NCI-H2081 (cell line): ENCODE measurements at places on chromosomes 5 and 9.

GRCh38 chr5:17190242-17190778, 27.1 kb upstream of the BASP1 start:
- DNase-seq, result peak; percentile 52

DNA sequence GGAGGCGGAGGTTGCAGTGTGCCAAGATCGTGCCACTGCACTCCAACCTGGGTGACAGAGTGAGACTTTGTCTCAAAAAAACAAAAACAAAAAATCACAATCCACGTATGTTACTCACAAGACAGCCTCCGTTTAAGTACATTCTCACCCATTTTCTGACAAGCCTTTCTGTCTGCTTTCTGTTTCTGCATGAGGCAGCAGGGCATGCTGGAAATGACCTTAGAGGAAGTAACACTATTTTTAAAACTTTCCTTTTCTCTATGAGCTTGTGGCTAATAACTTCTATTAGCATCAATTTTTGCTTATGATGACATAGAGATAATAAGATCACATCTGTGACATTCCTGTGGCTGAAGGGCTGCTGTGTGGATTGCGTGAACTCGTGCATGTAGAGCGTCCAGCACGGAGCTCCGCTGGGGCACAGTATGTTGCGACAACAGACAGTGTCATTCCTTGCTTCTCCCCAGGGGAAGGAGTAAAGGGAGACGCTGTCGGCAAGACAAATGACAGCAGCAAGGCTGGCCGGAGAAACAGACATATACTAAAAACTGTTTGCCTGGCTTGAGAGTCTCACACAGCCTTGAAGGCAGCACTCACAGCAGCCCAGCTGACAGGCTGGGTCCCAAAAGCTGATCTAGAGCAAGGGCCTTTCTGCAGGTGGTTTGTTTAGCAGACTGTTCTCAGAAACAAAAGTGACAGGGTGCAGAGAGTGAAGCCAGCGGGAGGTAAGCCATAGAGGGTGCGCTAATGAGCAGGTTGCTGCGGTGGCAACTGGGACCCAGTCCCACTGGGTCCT, 1.6 kb downstream of the BTNL3 start:
- DNase-seq, result no peak

GRCh38 chr9:3205421-3206095, 320.2 kb downstream of the RFX3 start:
- no peak for DNase-seq

DNA sequence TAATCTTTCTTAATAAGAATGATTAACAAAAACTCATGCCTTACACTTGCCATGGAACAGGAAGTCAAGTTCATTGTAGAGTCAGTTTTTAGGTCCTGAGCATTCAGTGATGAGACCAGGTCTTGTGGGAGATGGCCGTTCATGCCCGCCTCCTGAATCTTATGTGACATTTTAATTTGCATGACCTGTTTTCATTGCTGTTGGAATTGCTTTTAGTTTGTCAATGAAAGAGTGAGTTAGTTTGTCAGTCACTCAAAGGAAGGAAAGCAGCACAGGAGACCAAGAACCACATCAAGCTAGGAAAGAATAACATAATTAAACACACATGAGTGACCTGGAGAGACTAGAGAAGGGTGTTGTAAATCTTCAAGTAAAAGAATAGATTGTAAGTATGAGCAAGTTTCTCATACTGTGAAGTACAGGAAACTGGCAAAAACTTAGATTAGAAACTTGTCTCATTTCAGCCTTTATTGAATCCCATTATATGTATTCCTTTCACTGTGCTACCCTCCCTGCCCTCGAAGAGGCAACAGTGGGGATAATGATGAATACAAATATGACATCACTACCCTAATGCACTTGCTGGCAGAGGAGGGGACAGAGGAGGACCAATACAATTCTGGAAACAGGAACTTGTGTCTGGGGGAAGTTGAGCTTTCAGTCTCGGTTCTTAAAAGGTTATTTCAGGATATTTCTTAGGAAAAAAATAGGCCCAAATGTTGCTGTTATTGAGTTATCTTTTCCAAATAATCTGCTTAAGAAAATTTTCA, 64.3 kb upstream of the C6 start:
- no peak for DNase-seq

GRCh38 chr9:123216251-123216797, 52.1 kb downstream of the STRBP start:
- DNase-seq, result no peak

DNA sequence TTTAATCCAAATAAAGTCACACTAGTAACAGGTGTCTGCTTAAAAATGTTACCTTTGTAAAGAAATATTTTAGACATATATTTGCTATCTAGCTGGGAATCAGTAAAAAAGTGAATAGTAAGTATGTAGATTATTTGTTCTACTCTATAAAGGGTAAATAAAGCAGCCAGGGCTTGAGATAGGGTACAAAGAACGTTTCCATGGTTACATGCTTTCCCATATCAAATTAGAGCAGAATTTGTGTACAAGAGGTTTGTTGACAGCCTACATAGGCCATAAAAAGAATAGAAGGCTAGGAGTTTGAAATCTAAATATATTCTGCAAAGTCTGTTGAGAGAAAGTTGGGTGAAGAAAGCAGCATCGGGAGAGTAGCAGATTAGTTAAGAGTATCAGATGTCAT, 160.9 kb upstream of the POU5F2 start:
- DNase-seq, result peak; percentile 56

- DNase-seq, result no peak
Observed at GRCh38 chr5:134758176-134758503, 439 bp upstream of the DDX46 start.

- DNase-seq, result no peak
Observed at GRCh38 chr5:93924628-93925027, 183.2 kb upstream of the POU5F2 start.

- DNase-seq, result peak; percentile 34
Observed at GRCh38 chr5:88665750-88666215, 217.2 kb downstream of the MEF2C start.

GRCh38 chr9:105850852-105851500, 156.6 kb downstream of the TMEM38B start:
- no peak for DNase-seq

DNA sequence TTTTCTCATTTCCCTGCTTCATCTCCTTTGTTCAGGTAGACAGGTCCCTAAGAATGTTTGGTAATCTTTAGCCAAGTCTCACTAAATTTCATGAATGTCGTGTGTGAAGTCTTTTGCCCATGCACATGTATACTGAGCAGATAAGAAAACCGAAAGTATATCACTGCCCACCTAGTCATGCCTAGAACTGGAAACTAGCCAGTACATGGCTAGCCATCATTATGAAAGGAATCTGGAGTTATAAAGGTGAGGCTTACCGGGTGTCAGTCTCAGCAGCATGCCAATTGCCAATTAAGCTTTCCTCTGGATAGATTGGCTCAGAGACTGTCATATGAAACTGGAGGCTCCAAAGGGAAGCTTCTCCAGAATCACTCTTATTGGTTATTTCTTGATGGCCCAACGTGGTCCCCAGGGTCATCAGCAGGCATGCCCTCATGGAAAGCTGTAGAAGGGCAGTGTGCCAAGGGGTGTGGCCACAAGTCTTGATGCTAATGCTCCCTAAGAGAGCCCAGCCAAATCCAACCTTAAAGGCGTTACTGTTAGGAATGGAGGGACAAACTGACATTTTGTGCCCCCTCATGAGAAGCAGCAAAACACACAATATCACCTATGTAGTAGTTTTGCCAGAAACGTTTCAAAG, 307.3 kb upstream of the PIK3R1 start:
- no peak for DNase-seq

- no peak for DNase-seq
Observed at GRCh38 chr9:5510989-5511388, 658 bp downstream of the PDCD1LG2 start.

- peak; percentile 63 for DNase-seq
Observed at GRCh38 chr9:120619751-120620655, 40.0 kb upstream of the CDK5RAP2 start.

GRCh38 chr5:14155075-14155474, 11.9 kb downstream of the TRIO start:
- DNase-seq, result no peak

DNA sequence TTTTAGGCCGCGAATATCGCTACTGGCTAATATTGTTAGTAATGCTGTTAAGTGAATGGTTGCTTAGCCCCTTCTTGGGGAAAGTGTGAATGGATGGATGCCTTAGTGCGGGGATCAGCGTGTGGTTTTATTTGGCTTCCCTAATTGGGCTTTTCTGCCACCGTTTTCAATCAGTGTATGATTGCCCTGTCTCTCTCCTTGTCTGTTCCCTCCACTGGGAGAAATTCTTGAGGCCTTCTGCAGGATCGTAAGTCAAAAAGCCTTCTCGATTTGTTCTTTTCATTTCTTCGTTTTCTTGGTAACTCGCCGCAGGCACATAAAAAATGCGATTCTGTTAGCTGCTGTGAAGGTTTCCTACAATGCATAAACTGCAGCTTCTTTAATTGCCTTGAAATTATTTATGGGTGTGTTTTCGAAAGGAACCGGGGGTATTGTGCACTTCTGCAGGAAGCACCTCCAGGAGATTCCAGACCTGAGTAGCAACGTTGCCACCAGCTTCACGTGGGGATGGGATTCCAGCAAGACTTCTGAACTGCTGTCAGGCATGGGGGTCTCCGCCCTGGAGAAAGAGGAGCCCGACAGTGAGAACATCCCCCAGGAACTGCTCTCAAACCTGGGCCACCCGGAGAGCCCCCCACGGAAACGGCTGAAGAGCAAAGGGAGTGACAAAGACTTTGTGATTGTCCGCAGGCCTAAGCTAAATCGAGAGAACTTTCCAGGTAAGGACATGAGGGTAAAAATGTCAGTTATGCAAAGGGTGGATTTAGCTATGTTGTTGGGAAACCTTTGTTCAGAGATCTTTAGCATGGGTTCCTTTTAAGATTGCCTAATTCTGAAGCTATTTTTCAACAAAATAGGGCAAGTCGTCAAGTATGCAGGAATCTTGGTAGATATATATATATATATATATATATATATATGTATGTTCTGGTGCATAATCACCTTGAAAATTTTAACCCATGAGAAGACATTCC, 700 bp downstream of the SKP2 start:
- DNase-seq, result peak; percentile 63

GRCh38 chr9:20642045-20642444, 19.7 kb upstream of the MLLT3 start:
- DNase-seq, result no peak

DNA sequence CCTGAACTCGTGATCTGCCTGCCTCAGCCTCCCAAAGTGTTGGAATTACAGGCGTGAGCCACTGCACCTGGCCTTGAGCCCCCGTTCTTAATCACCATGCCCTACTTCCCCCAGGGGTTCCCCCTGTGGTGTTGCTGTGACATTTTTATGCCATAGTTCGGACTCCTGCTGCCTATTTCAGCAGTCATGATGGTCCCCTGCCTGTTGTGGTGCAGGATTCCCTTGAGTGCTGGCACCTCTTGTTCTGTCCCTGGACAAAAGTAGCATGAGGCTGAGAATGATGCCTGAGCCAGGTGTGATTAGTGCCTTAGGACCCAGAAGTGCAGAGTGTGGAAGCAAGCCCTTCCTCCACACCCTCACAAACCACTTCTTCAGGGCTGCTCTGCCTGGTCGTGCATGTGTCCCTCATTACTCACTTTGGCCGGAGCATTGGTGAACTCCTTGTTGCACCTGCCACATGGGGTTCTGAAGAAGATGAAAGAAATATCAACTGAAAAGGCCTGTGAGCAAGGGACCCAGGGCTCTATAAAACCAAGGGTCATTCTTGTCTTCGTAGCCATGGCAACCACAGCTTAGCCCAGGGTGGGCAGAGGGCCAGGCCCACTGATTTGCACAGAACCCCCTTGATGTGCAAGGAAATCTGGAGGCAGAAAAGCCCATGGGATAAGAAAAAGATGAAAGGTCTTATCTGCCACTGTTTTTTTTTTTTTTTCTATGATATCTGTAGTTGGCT, 228.0 kb downstream of the NTRK2 start:
- no peak for DNase-seq

GRCh38 chr9:112532427-112532826, 45.8 kb downstream of the KIAA1958 start:
- DNase-seq, result no peak

DNA sequence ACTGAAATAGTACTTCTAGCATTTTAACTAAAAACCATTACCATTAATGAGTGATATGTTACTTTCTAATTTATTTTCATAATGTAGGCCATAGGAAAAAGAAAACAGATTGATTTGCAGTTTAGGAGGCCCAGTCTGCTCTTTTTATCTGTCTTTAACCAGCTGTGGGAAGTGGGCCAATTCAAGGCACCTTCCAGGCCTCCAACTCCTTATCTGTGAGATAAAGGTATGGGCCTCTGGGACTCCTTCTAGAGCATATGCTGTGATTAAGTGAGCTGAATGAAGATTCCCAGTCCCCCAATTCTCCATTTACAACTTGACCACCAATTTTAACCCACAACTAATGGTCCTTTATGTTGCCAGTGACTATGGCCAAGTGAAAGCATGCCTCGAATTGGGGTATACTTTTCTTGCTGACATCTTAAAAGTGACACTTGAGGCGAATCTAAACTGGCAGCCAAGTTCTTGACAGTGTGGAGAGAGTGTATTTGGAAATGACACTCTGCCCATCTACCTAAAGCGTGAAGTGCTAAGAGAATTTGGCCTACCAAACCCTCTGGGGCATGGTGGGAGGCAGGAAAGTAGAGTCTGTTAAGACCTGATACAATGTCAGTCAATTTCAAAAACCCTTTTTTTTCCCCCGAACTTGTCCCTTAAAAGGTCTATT, 88.3 kb downstream of the PIK3R1 start:
- DNase-seq, result no peak

- no peak for DNase-seq
Observed at GRCh38 chr5:108869066-108869465, 121.4 kb downstream of the FER start.

GRCh38 chr5:35861718-35862117, 5.0 kb downstream of the IL7R start:
- no peak for DNase-seq

DNA sequence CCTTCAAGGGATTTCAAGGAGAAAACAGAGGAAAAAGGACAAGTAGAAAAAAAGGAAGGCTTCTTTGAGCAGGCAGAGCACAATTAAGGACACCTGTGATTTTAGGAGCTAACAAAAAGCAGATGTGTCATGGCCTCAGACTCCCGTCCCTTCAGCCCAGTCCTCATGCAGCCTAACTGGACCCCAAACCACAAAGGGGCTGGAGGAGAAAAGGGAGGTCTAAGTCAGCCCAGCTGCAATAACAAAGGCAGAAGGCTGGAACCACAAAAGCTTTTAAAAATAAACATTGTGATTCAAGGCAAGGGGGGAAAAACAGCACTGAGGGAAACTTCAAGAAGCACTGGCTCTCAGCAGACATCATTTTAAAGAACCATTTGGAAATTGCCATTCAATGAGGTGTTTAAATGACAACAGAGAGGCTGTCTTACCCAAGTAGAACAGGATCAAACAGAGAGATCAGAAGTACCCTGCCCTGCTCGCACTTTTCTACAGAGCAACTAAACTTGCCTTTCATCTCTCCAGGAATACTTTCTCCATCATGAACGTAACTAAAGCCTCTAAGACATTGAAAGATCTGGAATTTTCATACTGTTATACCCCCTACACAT, 89.3 kb downstream of the SEMA5A start:
- DNase-seq, result no peak

GRCh38 chr9:128149951-128150593, 819 bp downstream of the LCN2 start:
- DNase-seq, result no peak

GRCh38 chr5:124239572-124239971, 506.9 kb downstream of the ZNF608 start:
- no peak for DNase-seq

GRCh38 chr5:41406424-41406823, 104.0 kb downstream of the PLCXD3 start:
- no peak for DNase-seq
